ENCODE measurements at places on chromosomes 3 and 15.

DNA sequence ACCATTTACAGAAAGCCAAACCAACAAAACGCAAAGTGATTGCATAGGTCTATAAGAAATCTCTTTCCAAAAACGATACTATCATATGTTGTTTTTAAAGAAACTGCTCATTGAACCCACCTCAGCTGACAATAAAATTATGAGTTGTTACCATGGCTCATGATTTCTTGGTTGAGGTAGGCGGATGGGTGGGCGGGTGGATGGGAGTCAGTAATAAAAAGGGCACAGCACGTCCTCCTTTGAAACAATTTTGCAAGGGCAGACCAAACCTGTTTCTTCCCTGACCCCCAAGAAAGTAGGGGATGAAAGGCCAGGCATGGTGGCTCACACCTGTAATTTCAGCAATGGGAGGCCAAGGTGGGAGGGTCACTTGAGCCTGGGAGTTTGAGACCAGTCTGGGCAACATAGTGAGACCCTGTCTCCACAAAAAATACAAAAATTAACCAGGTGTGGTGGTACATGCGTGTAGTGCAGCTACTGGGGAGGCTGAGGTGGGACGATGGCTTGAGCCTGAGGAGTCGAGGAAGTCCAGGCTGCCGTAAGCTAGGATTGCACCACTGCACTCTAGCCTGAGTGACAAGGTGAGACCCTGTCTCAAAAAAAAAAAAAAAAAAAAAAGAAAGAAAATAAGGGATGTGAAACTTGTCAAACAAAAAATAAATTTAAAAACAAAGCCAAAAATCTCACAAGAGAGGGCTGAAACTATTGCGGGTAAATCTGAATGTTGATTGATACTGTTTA is 2.1 kb downstream of the ABHD10 start:
- no peak for DNase-seq

- DNase-seq = peak; percentile 63
These were observed 1.0 kb downstream of the PAK2 start for GRCh38 chr3:196740481-196741248.

DNA sequence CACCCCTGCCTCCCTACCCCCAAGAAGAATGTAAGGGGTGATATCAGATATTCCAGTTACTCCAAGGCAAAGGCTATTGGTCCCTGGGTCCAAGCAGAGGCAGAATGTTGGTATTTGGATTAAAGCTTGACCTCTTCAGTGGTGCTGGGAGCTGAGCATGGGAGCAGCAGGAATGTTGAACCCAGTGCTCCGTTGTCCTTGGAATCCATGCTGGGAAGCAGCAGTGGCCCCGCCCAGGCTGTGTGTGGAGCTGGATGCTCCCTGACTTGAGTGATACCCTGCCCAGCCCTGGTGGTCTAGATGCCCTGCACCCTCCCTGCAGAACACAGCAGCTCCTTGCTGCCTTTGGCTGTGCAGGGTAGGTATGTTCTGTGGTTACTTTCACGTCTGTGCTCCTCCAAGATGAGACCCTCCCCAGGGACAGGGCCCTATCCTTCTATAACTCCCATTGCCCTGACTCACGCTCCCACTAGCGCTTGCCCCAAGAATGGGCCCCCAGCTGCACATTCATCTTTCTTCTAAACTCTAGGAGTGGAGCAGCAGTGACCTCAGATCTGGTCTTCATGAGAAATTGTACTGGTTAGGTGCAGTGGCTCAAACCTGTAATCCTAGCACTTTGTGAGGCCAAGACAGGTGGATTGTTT is 35.1 kb downstream of the UMPS start:
- DNase-seq = no peak

DNA sequence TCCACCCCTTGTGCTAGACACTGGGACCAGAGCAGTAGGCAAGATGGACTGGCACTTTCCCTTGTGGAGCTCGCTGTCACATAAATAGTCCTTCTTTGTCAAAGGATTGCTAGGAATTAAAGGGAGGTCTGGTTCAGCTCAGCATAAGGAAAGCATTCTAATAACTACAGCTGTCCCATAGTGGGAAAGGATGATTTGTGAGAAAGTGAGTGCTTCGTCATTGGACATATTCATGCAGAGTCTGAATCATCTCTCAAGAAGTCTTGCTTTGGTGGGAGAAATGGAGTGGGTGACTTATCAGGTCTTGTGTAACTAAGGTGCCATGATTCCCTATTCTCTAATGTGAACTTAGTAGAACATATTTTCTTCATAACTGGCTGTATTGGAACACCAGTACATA is 14.7 kb downstream of the PPARG start:
- DNase-seq = peak; percentile 88

- DNase-seq = peak; percentile 34
These were observed 130.4 kb downstream of the PCCB start for GRCh38 chr3:136380530-136380929.

Data from EL (cell line).